Neuronal stem cell (in vitro differentiated cells): ENCODE measurements at places on chromosomes 3 and 15.

GRCh38 chr15:56040081-56041035 is 46.9 kb upstream of the NEDD4 start:
- peaks cover 12% of the 10 kb centered on the region for H3K4me1 ChIP-seq
- peak overlapping the region; percentile 1 for H3K27ac ChIP-seq
- no peaks in the 10 kb centered on the region for H3K27me3 ChIP-seq
- H3K36me3 ChIP-seq = no peaks in the 10 kb centered on the region
- no peak overlapping the region for H3K4me3 ChIP-seq

DNA sequence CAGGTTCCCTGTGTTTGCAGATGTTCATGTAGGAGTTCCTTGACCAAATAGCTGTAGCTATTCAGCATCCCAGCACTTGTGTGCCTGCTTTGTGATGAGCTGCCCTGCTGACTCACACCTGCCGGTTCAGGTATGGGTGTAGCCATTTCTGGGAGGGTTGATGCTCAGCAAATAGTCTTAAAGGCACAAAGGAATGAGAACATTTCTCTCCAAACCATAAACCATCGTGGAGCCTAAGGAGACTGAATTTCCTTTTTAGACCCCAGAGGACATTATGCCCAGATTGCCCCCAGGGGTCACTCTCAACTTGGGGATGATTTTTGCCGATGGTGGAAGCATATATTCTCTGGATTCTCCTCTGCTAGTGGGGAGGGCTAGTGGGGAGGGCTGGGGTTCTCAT is 80.6 kb downstream of the ADAMTSL3 start:
- no peaks in the 10 kb centered on the region for H3K4me1 ChIP-seq
- H3K4me3 ChIP-seq = no peak overlapping the region
- no peak overlapping the region for H3K27ac ChIP-seq
- no peak for DNase-seq
- no peaks in the 10 kb centered on the region for H3K27me3 ChIP-seq
- H3K36me3 ChIP-seq = no peaks in the 10 kb centered on the region

DNA sequence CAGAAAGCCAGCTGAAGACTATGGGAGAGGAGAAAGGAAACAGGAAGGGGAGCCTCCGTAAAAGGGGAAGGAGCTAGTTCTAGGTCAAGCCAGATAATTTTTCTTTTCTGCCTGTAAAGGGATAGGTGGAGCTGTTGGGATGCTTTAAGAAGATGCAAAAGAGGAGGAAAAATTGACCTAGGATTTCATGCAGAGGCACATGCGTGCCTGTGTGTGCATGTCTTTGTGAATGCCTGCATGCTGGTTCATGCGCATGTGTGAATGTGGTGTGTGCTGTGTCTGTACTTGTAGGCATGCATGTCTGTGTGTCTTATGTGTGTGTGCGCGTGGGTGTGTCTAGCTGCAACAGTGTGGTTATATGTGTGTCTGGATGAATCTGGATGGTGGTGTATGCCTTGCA is 27.3 kb downstream of the CCDC33 start:
- no peak for DNase-seq
- peak overlapping the region; percentile 10 for H3K4me3 ChIP-seq
- no peaks in the 10 kb centered on the region for H3K27me3 ChIP-seq
- H3K27ac ChIP-seq = no peak overlapping the region

DNA sequence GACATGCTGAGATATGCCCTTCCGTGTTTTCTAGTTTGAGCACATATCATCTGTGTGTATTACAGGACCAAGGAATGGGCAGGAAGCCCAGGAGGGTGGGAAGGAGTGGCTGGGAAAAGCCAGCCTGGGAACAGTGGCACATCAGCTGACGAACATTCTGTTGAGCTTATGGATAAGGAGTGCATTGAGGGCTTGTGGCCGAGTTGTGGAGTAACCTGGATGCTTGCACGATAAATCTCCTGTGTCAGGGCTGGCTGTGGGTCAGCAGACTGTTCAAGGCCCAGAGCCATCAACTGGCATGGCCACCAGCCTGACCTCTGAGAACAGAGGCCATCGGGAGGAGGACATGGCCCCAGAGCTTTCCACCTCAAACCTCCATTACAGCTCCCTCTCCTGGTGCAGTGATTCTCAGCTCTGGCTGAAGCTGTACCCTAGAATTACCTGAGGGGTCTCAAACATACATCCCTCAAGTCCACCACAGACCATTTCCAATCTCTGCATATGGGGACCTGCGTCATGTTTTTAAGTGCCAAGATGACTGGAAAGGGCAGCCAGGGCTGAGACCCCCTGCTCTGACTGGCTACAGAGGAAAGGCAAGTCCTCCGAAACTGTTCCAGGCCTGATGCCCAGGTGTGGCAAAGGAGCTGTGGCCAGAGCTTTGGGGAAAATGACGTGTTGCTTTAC is 4.8 kb upstream of the VILL start:
- no peak overlapping the region for H3K27ac ChIP-seq
- H3K27me3 ChIP-seq = no peaks in the 10 kb centered on the region
- peaks cover 29% of the 10 kb centered on the region for H3K36me3 ChIP-seq
- no peak overlapping the region for H3K4me3 ChIP-seq

GRCh38 chr3:24359645-24360462 is 134.8 kb downstream of the THRB start:
- DNase-seq = no peak
- H3K27me3 ChIP-seq = no peaks in the 10 kb centered on the region

DNA sequence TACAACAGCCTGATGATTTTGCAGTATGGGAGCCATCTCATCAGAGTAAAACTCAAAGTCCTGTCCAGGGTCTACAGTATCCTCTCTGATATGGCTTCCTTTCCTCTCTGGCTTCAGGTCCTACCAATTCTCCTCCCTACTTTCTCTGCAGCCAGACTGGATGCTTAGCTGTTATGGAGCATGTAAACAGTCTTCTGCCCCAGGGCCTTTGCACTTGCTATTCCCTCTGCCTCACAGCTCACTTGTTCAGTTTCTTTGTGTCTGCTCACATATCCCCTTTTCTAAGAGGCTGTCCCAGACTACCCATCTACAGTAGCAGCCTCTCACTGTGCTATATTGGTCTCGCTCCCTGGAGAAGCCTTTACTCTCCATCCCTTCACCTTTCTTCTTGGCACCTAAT is 62.2 kb downstream of the TLNRD1 start:
- H3K27ac ChIP-seq = no peak overlapping the region
- no peaks in the 10 kb centered on the region for H3K27me3 ChIP-seq
- no peaks in the 10 kb centered on the region for H3K36me3 ChIP-seq
- H3K4me1 ChIP-seq = no peaks in the 10 kb centered on the region
- DNase-seq = no peak

DNA sequence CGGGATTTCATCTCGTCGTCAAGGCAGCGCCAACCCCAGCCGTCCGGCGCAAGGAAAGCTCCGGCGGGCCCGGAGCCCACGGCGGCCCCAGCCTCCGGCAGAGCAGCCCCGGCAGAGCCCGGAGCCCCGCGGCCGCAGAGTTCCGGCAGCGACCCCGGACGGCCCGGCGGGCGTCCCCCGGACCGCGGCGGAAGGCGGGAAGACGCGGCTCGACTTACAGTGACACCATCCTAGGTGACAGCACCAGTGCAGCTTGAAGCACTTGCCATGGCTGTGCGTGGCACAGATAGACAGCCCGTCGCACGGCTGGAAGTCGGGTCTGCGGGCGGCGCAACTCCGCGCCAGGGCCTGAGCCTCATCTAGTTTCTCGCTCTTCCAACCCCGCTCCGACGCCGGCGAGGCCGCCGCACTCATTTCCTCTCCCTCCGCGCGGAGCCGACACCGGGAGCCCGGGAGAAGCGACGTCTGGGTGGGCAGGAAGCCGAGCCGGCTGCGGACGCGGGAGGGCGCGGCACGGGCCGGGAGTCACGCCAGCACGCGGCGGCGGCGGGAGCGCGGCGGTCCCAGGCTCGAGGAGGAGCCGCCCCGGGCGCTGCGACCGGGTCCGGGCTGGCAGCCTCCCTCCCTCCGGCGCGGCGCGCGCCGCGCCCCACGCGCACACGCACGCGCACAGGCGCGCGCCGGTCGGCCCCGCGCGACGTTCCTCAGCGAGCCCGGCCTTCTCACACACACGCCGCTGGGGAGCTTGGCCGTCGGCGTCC is at the start of gene C3orf70:
C3orf70 (minus strand) TSS at position 651 of the 761 bp plus-strand sequence; CDS start at position 414, 237 bp downstream.
- peak within 1 kb of the TSS; percentile 50 for H3K4me3 ChIP-seq
- DNase-seq = peak; percentile 54
- H3K27ac ChIP-seq = peak within 1 kb of the TSS; percentile 41
- no peaks in the 10 kb centered on the region for H3K27me3 ChIP-seq
- H3K36me3 ChIP-seq = no peaks in the 10 kb centered on the region

GRCh38 chr15:23648920-23649515 is 1.4 kb upstream of the MAGEL2 start:
- no peak overlapping the region for H3K4me3 ChIP-seq
- no peaks in the 10 kb centered on the region for H3K27me3 ChIP-seq
- peak; percentile 40 for DNase-seq
- H3K36me3 ChIP-seq = no peaks in the 10 kb centered on the region
- H3K27ac ChIP-seq = no peak overlapping the region

- no peak for DNase-seq
- no peaks in the 10 kb centered on the region for H3K4me1 ChIP-seq
- H3K36me3 ChIP-seq = no peaks in the 10 kb centered on the region
- H3K4me3 ChIP-seq = no peak overlapping the region
- no peaks in the 10 kb centered on the region for H3K27me3 ChIP-seq
- H3K27ac ChIP-seq = no peak overlapping the region
Measured at GRCh38 chr3:126371096-126371705, 14.0 kb upstream of the KLF15 start.

DNA sequence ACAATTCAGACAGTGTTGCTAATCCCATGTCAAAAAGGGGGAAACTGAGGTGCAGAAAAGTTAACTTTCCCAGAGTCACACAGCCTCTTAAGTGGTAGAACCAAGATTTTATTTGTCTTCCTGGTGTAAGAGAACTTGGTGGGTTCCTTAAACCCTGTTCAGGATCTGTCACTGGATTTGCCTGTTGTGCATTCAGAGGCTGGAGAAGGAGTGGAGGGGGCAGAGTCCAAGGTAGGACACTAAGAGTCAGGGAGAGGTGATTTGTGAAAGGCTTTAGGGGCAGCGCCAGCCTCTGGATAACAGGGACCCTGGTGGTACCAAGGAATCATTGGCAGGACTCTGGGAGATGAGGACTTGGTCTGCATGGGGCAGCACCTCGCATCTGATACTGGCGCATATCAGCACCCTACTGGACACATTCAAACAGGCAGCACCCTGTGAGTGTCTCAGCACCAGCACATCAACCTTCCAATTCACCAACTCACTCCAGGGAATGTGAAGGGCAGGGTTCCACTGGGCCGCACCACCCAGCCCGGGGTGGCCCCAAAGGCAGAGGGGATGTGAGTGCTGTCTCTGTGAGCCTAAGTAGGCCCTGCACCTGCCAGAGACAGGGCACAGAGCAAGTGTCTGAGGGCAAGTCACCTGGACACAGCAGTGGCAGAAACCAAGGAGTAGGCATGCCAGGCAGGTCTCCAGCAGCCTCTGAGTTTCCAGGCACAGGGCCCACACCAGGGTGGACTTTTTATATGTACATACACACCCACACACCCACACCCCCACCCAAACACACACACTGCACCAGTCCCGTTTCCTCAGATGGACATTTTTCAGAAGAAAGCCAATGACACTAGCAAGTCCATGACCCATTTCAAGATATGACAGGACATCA is 71.6 kb downstream of the LIPC start:
- no peaks in the 10 kb centered on the region for H3K36me3 ChIP-seq
- peaks cover 4% of the 10 kb centered on the region for H3K4me1 ChIP-seq
- no peak overlapping the region for H3K27ac ChIP-seq
- DNase-seq = no peak
